ENCODE measurements at places on chromosomes 5 and 9. TPM values are rescaled to one million over a fixed set of nuclear protein-coding genes. Genes with fewer than 3 reads are reported as not detected.

FBXL7 gene
- total RNA-seq: under 0.01 TPM

AGXT2 gene
- not detected for total RNA-seq

CNTNAP3 gene
- 7.2 TPM for total RNA-seq

THBS4 gene
- 1.00 TPM for total RNA-seq

PCDHGB1 gene
- 0.34 TPM for total RNA-seq
